RCC 7860 (cell line): ENCODE measurements at places on chromosomes 5 and 9.
A peak's percentile ranks its signal among the peaks of the same experiment; 100 is the strongest.

DNA sequence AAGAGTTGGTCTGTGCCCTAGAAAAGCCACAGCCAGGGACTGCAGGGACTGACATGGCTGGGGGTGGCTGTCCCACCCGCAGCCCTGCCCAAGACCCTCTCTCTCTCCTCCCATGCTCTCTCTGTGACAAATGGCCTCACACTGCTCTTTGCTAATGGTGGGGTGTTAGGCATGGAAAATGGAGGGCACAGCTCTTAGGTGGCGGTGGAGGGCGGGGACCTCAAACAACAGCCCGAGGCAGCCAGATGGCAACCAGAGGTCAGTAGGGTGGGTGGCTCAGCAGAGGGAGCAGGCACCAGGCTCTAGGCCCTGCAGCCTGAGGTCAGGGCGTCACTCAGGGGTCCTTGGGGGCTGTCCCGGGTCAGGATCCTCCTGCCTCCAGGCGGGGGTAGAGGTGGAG lies 73.9 kb upstream of the DAB2IP start:
- DNase-seq = no peak

GRCh38 chr9:28758341-28758740 lies 1185.1 kb upstream of the C9orf72 start:
- no peak for DNase-seq

DNA sequence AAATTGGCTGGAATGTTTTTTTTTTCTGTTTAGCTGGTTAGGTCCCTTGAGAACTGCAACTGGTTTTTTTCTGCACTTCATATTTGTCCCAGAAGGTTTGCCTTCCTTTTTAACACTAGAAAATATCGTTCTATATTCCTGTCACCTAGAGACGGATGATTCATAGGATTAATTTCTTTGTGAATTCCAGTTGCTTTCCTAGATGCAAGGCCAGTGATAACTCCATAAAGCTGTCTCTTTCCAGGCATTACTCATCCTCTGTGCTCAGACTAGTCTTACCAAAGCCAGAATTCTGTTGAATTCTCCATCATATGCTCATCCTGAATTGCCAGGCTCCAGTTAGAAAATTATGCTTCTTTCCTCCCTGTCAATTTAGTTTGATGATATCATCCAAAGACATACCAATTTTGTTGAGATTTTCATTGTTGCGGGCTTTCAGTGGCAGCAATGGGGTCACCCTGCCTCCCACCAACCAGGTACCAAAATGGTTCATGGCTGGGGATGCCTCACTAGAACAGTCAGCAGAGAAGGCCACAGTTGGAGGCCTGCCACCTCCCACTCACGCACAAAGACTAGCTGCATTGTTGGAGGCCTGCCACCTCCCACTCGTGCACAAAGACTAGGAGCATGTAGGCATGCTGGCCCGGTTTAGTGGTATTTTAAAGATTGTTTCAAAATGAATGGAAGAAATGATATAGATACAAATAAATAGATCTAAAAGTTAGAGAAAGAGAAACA lies 8.5 kb downstream of the BAAT start:
- DNase-seq = peak; percentile 94

- no peak for DNase-seq
Observed at GRCh38 chr9:98906273-98907040, 37.2 kb upstream of the COL15A1 start.

GRCh38 chr5:57666582-57666981 lies 184.0 kb upstream of the ACTBL2 start:
- DNase-seq = no peak

- DNase-seq = no peak
Observed at GRCh38 chr5:50365426-50366251, 75.4 kb downstream of the EMB start.

DNA sequence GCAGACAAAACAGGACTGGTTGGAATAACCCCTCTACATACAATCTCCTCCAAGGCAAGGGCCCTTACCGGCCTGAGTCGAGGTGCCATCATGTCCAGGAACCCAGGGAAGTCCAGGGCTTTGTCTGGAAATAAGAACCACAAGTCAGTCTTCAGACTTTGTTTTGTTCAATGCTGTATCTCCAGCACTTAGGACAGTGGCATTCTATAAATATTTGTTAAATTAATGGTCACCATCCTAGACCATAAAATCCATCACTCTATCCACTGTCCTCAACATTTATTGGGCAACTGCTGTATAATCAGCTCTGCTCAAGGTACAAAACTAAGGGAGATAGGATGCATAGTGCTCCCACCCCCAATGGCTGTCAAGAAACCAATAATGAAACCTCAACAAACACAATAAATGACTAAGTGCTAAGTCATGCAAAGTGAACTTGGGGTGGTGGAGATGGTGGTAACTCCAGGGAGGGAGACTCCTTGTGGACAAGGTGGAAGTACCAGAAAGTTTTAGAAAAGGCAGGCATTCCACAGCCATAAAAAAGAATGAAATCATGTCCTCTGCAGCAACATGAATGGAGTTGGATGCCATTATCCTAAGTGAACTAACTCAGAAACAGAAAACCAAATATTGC lies 5.0 kb downstream of the RELL2 start:
- DNase-seq = peak; percentile 80

DNA sequence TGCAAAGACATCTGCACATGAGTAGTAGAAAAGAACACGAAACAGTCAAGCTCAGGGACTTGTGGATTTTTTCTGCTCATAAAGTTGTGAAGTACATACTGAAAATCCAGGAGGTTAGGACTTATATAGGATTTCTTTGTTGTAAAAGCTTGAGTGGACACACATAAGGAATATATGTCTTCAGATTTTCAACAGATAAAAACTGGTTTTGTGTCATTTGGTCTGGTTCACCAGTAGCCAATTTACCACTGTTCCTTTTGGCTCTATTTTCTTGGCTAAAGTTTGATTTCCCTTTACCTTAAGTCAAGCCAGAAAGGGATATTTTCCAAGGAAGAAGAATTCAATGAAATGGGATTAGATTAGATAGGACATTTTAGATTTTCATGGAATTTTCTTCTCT lies 204.3 kb downstream of the NR3C1 start:
- no peak for DNase-seq

DNA sequence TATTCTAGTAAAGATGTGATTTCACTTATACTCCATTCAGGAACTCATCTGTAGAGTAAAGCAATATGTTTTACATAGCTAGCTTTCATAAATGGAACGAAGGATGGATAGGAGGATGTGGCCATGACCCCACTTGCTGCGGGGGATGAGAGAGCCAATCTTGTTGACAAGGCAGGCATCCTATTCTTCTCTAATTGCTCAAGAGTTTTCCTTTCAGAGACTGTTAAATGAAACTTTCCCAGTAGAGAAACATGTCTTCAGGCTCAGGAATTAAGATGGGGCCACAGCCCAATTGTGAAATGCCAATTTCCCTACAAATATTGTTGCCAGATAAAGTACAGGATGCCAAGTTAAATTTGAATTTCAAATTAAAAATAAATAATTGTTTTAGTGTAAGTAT lies 196.2 kb upstream of the TUT7 start:
- no peak for DNase-seq

DNA sequence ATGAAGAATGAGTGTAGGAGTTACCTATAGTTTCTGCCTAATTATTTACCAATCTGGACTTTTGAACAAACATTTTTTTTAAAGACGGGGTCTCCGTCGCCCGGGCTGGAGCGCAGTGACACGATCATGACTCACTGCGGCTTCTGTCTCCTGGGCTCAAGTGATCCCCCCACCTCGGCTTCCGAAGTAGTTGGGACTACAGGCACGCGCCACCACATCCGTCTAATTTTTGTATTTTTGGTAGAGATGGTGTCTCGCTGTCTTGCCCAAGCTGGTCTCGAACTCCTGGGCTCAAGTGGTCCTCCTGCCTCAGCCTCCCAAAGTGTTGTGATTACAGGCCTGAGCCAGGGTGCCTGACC lies 1.5 kb downstream of the CTNNA1 start:
- peak; percentile 63 for DNase-seq

DNA sequence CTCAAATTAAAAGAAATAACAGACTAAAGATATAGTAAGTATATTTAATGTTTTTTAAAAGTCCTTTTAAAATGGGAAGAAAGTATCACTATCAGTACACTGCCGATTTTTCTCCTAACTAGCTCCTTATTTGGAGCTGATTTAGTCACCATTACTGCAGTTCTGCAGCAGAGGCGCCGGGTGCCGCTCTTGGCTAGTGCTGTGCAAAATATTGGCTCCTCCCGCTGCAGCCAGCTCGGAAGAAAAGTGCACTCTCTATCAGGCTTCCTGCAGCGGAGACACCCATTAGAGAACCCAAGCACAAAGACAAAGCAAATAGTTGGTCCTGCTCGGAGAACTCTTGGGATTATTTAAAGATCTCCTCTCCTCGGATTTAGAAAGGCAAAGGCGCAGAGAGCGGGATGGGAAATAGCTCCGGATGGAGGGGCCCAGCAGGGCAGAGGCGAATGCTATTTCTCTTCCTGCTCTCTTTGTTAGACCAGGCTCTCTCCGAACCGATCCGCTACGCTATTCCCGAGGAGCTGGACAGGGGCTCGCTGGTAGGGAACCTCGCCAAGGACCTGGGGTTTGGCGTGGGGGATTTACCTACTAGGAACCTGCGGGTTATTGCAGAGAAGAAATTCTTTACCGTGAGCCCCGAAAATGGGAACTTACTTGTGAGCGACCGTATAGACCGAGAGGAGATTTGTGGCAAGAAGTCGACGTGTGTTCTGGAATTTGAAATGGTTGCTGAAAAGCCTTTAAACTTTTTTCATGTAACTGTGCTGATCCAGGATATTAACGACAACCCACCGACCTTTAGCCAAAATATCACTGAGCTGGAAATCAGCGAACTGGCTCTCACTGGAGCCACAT lies at the start of gene PCDHGB3:
TSS of gene PCDHGB3 (plus strand) at position 249 of the 855 bp plus-strand sequence. CDS start at position 402, 153 bp downstream.
- DNase-seq = no peak

DNA sequence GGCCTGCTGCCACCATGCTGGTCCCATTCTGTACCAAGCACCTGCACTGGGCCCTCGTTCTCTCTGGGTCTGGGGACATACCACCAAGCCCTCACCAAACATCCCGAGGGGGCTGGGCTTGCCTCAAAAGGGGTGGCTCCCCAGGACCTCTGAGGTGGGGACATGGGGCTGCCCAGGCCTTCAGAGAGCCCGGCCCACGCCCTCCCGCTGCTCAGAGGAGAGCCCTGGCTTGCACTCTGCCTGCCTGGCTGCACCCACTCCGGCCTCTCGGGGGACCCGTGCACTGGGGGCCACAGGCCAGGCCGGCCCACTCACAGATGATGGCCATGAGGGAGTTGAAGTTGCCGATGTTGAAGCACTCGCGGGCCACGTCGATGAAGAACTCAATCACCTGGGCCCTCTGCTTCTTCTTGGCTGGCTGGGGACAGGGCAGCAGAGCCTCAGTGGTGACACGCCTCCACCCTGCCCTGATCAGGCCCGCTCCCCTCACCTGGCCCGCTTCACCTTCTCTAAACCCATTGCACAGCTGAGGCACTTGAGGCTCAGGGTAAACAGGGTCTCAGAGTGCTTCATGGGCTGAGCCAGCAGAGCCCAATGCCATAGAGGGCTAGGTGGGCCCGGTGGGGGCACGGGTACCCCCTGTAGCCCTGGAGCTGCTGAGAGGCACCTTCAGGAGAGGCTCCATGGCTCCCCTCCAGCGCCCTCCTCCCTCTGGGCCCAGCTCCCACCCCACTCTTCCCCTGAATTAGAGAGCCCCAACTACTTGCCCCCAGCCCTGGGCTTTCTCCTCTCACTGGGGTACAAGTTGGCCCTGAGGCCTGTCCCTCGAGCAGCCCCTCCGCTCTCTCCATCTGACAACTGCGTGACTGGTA lies 47.7 kb upstream of the RNF130 start:
- DNase-seq = no peak

DNA sequence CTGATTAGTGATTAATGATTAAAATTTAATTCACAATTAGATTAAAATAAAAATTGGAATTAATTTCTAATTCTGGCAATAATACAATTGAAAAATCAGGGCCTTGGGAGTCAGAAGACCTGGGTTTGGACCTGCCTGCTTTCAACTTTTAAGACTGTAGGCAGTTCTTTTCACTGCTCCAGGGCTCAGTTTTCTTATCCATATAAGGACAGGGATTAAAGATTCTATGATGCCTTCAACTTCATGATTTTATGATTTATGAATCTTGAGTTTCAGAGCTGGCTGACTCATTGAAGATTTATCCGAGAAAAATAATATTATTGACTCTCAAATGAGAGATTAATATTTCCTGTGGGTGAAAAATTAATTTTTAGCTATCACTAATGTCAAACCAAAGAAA lies 208.6 kb upstream of the ANKH start:
- DNase-seq = no peak

- DNase-seq = no peak
Observed at GRCh38 chr9:95095641-95096355, 221.7 kb downstream of the FANCC start.

GRCh38 chr5:15447209-15447608 lies 52.8 kb upstream of the FBXL7 start:
- no peak for DNase-seq

DNA sequence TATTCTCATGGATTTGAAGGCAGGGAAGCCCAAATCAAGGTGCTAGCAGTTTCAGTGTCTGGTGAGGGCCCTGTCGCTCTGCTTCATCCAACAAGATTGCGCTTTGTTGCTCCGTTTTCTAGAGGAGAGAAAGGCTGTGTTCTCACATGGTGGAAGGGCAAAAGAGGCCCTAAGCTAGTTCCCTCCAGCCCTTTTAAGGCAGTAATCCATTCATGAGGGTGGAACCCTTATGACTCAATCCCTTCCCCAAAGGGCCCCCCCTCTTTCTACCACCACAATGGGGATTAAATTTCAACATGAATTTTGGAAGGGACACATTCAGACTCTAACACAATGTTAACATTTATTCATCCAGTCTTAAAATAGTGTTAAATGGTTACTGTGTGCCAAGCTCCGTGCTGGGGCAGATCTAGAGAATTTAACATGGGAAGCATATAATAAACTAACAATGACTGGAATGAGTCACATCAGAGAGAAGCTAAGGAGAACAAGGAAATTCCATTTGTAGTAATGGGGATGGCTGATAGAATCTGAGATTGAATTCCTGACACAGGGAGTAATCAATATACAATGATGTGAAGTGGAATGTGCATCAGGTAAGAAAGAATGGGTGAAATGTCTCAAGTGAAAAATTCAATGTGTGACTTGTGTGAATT lies 382.8 kb upstream of the ZNF608 start:
- peak; percentile 8 for DNase-seq

- no peak for DNase-seq
Observed at GRCh38 chr9:19732441-19732951, 56.3 kb downstream of the SLC24A2 start.
